ENCODE measurements at places on chromosomes 5 and 9.

DNA sequence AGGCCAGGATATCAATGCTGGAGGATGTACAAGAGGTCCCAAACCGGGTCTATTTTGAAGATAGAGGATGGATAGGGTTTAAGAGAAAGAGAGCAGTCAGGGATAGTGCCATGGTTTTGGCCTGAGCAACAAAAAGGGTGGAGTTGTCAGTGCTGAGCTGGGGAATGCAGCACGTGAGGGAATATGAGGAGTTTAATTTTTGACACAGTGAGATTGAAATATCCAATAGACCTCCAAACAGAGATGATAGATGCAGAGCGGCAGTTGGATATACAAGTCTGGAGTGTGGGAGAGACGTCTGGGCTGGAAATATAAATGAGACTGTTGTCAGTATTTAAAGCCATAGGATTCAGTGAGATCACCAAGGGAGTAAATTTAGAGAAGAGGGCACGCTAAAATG, 136.7 kb upstream of the EFNA5 start:
- no peak for DNase-seq

- DNase-seq: no peak
These were observed 12.6 kb downstream of the TMEM161B start for GRCh38 chr5:88256037-88256436.

- no peak for DNase-seq
These were observed 34.9 kb upstream of the BASP1 start for GRCh38 chr5:17182494-17182893.

DNA sequence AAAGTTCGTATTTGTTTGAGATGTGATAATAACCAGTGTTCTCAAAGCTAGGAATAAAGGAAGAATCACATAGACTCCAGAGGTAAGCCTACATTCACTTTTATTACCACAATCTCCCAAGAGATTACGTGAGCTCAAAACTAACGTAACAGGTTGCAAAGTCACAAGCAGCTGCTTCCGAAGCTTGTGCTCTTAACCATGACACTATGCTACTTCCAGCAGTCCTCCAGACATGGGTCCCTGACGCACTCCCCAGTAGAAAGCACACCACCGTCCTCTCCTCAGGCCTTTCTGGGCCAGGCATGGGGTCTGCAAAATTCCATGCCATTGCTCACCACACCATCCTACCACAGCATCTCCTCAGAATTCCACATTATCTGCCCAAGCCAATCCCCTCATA, 84.6 kb downstream of the PAX5 start:
- DNase-seq: no peak

DNA sequence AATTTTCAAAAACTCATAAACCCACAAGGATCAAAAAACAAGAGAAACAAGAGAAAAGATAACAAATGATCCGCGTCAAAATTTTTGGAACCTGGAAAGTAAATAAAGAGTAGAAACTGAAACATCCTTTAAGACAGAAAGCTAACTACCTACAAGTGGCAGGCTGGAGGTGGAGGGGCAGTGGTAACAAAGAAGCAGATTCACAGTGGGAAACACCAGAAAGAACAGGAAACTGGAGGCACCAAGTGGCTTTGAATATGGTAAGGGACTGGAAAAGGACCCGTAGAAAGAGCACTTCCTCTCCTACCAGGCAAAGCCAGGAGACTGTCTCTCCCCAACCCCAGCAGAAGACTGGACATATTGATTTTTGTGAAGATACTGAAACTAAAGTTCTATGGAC, 100.6 kb upstream of the TARS1 start:
- no peak for DNase-seq

- DNase-seq: no peak
These were observed 124.9 kb downstream of the IRX2 start for GRCh38 chr5:2626572-2626971.

DNA sequence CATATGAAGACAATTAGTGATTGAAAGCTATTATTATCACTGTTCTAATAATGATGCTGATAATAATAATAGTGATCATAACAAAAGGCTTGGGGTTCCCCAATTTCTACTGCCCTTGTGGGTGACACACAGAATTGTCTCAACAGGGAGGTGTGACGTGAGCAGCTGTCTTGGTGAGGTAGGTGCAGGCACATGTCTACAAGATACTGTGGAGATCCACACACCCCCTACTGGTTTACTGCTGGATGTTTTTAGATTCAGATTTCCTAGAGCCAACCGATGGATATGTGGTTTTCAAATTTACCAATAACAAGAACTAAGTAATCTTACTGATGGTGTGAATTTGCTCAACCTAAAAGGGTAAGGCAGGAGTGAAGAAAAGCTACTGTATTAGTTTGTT, 139.0 kb downstream of the TARS1 start:
- no peak for DNase-seq

- DNase-seq: no peak
These were observed 53.4 kb downstream of the AQP7 start for GRCh38 chr9:33348998-33349397.

GRCh38 chr5:61897251-61897650, 408.8 kb upstream of the KIF2A start:
- DNase-seq: no peak

GRCh38 chr5:127555826-127556225, 38.4 kb downstream of the PRRC1 start:
- DNase-seq: no peak

DNA sequence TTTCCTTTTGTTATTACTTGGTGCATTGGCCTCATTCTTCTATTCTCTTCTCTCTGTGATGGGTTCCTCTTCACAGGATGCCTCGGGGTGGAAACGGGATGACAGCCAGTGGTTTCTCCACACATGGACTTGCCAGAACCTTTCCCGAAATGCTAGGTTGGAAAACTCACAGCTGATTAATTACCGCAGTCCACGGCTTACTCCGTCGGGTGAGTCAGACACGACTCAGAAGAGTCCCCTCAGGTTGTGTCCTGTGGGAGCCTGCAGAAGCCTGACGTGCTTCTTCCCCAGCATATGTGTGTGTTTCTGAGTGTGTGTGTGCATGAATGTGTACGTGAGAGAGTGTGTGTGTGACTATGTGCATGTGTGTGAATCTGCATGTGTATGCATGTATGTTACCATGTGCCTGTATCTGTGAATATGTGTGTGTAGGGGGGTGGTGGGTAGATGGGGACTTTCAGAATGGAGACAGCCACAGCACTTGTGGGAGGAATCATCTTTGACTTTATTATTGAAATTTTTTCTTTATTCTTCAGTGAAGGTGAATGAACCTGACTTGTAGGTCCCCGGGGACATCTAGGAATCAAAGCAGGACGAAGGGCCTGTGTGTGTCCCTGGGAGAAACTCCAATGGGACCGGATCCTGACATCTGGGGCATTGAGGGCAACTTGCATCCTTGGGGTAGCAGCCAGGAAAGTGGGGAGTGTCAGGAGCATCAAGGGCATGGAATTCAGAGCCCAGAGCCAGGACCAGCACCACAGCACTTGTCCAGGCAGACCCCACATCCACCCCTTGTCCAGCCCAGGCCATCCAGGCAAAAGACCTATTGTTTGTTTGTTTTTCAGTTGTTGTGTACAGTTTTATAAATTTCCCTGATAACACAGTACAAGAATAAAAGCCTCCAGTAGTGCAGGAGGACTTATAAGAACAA, 21.9 kb upstream of the MED10 start:
- no peak for DNase-seq

DNA sequence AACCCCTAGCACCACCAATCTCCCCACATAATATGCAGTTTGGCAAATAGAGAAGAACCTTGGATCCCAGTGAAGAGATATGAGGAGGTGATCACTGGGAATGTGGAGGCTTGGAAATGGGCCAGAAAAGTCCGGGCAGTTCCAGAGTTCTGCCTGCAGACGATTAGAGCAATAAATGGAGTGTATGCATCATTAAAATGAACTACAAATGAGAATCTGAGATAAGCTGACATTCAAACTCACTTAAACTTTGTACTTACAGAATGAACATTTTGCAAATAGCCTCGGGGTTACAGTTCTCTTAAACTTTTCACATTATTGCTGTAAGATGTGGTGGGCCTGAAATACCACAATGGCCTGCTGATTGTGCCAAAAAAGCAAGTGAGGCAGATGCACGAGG, 23.0 kb upstream of the LHFPL2 start:
- DNase-seq: no peak

DNA sequence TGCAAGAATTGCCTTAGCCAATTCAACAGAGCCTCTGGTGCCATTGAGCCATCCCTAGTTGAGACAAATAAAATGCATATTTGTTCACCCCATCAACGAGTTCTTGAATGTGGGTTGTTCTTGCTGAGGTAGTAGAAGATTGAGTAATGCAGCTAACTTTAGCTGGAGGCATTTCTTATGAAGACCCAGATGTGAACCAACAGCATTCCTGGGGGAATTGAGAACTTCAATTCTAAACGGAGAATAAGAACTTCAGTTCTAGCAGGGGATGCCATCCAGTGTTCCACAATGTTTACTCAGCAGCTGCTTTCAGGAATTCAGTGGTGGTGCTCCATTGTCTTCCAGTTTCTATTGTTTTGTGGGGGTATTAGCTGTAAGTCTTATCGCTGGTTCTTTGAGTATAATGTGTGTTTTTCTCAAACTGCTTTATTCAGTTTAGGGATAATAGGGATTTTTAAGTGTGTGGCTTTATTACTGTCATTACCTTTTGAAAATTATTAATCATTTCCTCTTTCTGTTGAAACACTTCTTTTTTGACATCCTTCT, 1968.2 kb upstream of the NUDT12 start:
- DNase-seq: no peak

- no peak for DNase-seq
These were observed 31.1 kb upstream of the IQGAP2 start for GRCh38 chr5:76371960-76372322.

- no peak for DNase-seq
These were observed 6.5 kb downstream of the LURAP1L start for GRCh38 chr9:12781226-12781733.

- no peak for DNase-seq
These were observed 15.2 kb downstream of the RNF180 start for GRCh38 chr5:64180661-64181343.

- no peak for DNase-seq
These were observed 32.6 kb downstream of the SSBP2 start for GRCh38 chr5:81718300-81718699.

- DNase-seq: no peak
These were observed 145.0 kb upstream of the FTMT start for GRCh38 chr5:121706686-121707085.

GRCh38 chr9:20558566-20559016, 63.7 kb downstream of the MLLT3 start:
- no peak for DNase-seq

- DNase-seq: no peak
These were observed 258.7 kb upstream of the PANK3 start for GRCh38 chr5:168837852-168838251.

DNA sequence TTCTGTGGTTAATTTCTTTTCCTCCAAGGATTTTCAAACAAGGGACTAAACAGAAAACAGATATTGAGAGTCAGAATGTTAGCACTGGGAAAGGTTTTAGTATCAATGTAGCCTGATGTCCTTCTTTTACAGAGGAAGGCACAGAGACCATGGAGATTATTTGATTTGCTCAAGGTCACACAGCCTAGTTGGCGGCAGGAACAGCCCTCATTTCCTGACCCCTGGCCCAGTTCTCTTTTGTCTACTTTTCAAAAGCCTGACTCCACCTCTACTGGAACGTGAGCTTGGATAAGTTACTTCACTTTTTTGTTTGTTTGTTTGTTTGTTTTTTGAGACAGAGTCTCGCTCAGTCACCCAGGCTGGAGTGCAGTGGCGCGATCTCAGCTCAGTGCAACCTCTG, 6.6 kb upstream of the NRG2 start:
- DNase-seq: no peak

DNA sequence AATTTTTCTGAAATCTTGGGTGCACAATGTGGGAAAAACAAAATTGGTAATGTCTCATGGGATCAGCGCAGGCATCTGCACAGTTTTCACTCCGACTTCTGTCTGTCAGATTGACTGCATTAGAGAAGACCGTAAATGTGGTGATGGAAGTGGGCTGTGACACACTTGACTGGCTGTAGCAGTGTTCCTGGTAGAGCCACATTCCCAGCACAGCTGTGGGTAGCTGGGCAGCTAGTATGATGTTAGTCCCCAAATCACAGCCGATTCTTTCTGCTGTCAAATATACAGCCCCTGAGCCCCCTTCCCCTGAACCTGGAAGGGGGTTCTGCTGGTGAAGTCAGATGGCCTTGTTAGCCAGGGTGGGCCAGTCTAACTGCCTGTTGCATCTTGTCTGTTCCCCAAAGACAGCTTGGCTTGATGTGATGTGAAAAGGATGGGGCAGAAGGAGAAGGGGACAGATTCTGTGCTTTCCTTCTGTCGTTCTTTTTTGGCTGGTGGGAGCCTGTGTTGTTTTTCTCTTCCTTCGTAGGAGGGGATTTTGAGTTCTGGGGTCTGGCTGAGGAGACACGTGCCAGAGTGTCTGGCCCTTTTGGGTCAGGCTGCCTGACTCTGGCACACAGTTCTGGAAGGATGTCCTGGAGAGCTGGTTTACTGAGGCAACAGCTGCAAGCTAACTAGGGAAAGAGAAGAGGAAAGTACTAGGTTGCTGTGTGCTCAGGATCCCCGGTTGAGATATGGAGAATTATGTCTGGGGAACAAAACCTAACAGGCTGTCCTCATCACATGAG, 66.4 kb upstream of the SPRY4 start:
- no peak for DNase-seq

DNA sequence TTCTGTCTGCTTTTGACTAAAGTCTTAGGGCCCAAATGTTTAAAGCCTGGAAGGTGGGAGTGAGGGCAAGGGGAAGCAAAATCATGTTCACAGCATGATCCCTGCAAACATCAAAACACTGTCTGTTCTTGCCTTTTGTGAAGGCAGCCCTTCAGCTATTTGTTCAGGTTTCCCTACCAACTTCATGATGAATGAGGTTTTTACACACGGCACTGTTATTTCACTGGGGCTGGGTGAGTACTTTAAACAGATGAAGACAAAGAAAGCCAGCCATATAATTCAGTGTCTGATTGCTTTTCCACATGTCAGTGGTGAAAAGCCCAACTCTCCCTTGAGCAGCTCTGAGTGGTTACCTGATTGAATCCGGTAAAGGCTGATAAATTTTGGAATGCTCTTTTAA, 224.7 kb upstream of the GRAMD2B start:
- DNase-seq: no peak

DNA sequence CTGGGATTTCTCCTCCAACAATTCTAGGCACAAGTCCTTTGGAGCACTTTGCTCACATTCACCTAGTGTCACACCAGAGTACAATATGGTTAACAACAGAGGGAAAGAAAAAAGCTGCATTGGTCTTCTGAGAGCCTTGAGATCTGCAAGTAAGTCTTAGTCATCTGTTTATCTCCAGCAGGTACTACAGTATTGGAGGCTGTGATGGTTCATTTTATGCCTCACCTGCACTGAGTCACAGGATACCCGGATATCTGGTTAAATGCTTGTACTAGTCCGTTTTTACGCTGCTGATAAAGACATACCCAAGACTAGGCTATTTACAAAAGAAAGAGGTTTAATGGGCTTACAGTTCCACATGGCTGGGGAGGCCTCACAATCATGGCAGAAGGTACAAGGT, 525.0 kb downstream of the NR2F1-AS1 start:
- DNase-seq: no peak

- no peak for DNase-seq
These were observed 6.7 kb downstream of the GCNT1 start for GRCh38 chr9:76465442-76466298.

GRCh38 chr5:160649304-160649703, 202.7 kb downstream of the ATP10B start:
- no peak for DNase-seq
